Fibroblast of the conjunctiva (primary cell): ENCODE measurements at places on chromosomes 5 and 9.

DNA sequence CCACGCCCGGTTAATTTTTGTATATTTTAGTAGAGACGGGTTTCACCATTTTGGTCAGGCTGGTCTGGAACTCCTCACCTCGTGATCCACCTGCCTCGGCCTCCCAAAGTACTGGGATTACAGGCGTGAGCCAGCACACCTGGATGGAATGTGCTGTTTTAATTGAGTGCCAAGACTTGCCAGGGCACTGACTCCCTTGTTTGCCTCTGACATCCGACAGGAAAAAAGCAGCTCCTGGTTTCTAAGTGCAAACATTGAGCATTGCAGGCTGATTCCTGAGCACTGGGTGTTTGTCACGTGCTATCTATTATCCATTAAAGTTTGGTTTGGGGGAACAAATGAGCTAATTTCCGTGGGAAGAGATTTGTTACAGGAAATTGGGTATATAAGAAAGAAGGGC is 70.6 kb upstream of the CKMT2 start:
- no peak for DNase-seq

DNA sequence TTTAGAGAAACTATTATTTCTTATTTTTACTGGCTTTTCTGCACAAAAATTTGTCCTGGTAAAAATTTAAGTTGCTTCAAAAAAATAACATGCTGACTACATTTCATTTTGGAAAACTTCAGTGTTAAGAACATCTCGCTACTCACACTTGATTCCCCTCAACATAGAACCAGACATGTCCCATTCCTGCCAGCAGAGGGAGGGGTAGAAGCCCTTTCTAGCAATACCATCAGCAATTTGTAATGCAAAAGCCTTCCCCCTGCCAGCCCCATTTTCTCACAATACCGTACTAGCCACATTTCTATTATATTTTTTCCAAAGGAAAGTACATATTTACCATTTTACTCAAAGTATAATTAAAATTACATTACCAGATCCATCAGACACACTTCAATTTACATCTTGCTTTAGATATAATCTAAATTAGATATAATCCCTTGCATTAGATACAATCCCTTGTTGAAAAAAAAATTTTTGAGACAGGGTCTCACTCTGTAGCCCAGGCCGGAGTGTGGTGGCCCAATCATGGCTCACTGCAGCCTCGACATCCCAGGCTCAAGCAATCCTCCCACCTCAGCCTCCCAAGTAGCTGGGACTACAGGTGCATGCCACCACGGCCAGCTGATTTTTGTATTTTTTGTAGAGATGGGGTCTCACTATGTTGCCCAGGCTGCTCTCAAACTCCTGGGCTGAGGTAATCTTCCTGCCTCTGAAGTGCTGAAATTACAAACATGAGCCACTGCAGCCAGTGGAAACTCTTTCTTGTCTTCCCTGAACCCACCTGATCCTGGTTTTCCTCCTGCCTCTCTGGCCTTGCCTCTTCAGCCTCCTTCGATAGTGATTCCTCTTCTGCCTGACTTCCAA is 39.6 kb upstream of the IDNK start:
- peak; percentile 35 for DNase-seq

DNA sequence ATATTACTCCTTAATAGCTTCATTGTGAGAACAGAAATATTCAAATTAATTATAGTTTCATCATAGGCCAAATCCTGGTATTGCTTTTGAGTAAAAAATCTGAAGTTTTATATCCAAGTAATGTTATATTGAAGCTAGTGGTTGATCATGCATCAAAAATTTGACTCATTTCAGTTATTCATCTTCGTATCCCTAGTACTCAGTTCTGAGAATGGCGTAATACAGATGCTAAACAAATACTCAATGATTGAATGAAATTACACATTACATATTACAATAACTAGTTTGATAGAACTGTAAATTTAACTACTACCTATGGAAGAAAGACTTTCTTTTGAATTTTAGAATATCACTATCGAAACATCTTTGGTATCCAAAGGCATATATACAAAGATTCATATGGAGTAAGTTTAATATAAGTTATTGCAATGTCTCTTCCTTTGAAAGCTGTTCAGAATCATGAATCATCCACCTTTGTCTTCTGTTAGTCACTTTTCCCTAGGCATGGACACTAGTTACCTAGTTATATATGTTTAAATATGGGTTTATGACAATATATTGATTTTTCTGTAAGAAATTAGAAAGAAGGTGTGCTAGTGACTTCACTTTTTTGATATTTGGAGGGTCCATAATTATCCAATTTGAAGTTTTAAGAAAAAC is 5.0 kb upstream of the ZNF462 start:
- DNase-seq = no peak

- no peak for DNase-seq
These were observed 160.1 kb downstream of the ROR2 start for GRCh38 chr9:91789941-91790340.

- DNase-seq = no peak
These were observed 86.7 kb upstream of the STARD4 start for GRCh38 chr5:111598996-111599395.

DNA sequence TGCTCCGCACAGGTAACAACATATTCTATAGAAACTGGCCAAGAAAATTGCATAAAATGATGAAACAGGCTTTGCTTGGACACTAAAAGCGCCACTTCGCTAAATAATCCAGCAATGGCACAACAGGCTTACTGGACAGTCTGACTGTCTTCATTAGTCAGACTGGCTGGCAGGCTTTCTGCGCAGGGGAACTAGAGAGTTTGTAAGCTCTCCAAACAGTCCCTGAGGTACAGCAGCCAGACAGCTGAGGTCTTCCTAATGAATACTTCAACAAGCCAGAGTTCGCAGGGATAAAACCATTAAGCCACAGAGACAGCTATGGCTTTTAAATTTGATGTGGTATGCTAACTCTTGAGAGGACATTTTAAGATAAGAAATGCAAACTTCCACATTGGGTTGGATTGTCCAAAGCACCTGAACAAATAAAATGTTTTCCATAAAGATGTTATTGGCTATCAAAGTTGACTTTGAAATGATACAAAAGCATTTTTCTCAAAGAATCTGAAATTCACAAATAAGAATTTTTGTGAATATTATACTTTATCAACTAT is 20.7 kb downstream of the PLK2 start:
- no peak for DNase-seq

DNA sequence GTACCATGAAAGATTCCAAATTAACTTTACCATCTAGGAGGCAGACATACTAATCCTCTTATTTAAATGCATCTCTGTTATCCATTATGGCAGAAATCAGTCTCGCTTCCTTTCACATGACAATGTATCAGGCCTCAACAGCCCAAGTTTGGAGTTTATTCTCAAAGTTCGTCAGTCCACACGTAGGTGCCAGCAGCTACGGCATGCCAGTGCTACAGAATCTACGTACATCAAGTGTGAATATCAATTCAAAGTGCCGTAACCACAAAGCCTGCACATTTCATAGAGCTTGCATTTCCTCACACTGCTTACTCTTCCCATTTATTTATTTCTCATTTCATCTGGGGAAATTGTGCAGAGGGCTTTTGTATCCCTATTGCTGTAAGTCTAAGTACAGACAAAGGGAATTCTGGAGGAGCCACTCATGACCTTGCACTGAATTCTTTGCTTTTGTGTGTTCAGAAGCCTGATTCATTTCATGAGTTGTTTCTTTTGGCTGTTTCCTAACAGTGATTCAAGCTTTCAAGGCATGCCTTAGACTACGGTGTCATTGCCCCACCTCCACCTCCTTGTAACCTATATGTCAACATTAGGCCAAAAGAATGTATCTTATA is 10.0 kb downstream of the ENC1 start:
- no peak for DNase-seq

- no peak for DNase-seq
These were observed 66.3 kb downstream of the NR2F1 start for GRCh38 chr5:93649234-93649900.

GRCh38 chr9:104606152-104606551 is 725 bp upstream of the OR13C2 start:
- no peak for DNase-seq

GRCh38 chr5:10655972-10656830 is 92.3 kb downstream of the ANKRD33B start:
- no peak for DNase-seq

DNA sequence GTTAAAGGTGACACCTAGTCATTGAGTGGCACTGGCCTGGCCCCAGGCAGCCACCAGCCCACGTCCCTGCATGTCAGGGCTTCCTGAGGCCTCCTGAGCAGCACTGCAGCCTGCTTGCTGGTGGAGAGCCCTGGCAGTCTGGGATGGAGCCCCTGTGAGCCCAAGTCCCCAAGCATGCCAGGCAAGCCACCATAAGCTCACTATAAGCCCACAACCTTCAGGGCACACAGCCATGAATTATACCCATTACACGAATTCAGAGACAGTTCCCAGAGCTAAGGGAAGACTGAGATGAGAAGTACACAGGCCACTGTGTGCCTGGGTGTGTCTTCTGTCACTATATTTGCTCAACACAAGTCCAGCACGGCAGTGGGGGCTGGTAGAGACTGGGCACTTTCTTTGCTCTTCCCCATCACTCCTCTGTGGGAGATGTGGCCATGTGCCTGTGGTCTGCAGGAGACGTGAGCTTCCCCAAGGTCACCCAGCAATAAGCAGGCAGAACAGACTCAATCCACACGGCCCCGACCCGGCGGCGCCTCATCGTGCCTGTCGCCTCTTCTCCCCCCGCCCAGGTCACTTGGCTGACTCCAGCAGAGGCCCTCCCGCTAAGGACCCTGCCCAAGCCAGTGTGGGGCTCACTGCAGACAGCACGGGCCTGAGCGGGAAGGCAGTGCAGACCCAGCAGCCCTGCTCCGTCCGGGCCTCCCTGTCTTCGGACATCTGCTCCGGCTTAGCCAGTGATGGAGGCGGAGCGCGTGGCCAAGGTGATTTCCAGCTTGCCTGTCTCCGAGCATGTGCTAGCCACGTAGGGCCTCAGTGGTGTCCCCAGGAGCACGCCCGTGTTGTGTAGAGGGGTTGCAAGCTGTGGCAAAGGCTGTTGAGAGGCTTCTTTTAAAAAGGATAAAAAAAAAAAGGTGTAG is 114.8 kb downstream of the WNK2 start:
- DNase-seq = no peak

DNA sequence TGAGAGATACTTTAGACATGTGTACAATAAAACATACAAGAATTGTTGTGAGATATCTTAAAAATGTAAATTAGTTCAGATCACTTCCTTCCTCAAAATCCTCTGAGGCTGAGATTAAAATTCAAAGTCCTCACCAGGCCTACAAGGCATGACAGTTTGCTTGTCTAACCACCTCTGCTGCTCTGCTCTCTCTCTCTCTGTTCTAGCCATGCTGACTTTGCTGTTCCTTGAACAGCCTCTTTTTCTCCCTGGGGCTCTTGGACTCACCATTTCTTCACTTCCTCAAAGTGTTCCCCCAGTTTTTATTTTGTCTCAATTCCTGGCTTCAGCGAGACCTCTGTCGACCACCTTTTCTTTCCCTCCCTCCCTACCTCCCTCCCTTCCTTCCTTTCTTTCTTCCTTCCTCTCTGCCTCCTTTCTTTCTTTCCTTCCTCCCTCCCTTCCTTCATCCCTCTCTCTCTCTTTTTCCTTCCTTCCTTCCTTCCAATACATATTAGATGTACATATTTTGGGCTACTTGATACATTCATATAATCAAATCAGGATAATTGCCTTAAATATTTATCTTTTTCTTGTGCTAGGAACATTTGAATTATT is 27.0 kb downstream of the CATSPER3 start:
- DNase-seq = no peak

DNA sequence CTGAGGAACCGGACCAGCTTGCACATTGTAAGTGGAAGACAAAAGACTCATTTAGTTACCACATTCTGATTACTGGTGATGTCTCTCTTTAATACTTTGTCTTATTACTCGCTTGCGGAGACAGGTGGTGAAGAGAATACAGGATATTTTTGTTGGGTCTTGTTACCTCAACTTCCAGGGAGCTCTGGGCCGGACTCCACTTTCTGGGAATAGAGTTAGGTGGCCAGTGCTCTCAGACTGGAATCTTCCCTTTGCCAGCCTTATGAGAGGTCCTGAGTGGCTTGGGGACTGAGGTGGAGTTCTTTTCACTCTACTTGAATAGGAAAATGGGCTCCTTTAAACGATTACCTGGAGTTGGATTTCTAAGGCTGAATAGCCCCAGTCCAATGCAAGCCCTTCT is 33.3 kb upstream of the SPRY4 start:
- DNase-seq = no peak

- no peak for DNase-seq
These were observed 58.6 kb upstream of the ZBED3 start for GRCh38 chr5:77145666-77146065.

GRCh38 chr5:167950126-167950721 is 341.2 kb upstream of the WWC1 start:
- DNase-seq = no peak

GRCh38 chr9:100411472-100412283 is 15.3 kb upstream of the MSANTD3 start:
- DNase-seq = peak; percentile 79

- DNase-seq = no peak
These were observed 31.5 kb upstream of the NKD2 start for GRCh38 chr5:976849-977751.

- no peak for DNase-seq
These were observed 4.2 kb upstream of the TRIM52 start for GRCh38 chr5:181265092-181265671.

- no peak for DNase-seq
These were observed 6.4 kb upstream of the AGPAT2 start for GRCh38 chr9:136693490-136694162.

DNA sequence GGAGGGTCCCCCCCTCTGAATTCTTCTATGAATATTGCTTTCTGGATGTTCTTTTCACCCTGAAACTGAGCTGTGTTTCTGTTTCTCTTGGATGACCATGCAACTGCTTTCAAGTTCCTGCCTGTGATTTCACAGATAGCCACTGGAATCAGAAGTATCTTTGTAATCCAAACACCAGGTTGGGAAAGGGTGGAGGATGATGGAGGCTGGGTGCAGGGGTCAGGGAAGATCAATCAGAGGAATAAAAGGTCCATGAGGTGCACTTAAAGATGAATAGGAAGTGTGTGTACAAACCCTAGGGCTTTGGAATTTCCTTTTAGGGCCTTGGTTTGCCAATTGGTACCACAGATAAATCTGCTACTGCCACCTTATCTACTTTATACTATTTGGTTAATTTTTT is 68.2 kb upstream of the AGXT2 start:
- DNase-seq = no peak

GRCh38 chr5:78720227-78720985 is 71.8 kb upstream of the LHFPL2 start:
- DNase-seq = no peak

GRCh38 chr5:124873713-124874112 is 127.3 kb upstream of the ZNF608 start:
- no peak for DNase-seq

DNA sequence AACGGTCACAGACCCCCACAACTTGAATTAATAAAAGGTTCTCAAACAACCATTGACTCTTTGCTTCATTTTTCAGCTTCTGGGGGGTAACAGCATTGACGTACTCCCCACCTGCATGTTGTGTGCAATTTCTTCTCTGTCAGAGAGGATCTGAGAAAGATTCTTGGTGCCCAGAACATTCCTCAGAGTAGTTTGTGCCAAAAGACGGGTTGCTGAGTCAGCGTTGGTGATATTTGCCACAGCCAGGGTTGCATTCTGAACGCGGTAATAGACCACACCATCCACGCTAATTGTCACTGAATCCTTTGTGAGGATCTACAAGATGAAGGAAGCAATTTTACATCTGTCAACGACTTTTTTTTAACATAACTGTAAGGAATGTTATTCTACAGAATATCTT is 21.0 kb downstream of the STOM start:
- DNase-seq = no peak
